Skeletal muscle tissue (tissue), 5 donors: ENCODE measurements at places on chromosomes 3 and 15. TPM values are rescaled to one million over a fixed set of nuclear protein-coding genes. Genes with fewer than 3 reads are reported as not detected.

Gene CD96
- total RNA-seq, result under 0.01 TPM

Gene LMAN1L
- total RNA-seq, result not detected

Gene ACTRT3
- 1.6 TPM for total RNA-seq

Gene AHSG
- 0.52 TPM for total RNA-seq

Gene SACM1L
- total RNA-seq, result 24.0 TPM

Gene GOLGA8Q
- 1.0 TPM for total RNA-seq

Gene TNFAIP8L3
- total RNA-seq, result 2.1 TPM
